ENCODE measurements at places on chromosomes 4 and X.

GRCh38 chr4:7660176-7661039 is 225.7 kb upstream of the PSAPL1 start:
- DNase-seq, result no peak

GRCh38 chrX:17464194-17464593 is 89.2 kb downstream of the NHS start:
- DNase-seq, result no peak

- no peak for DNase-seq
These were observed 5.3 kb downstream of the YIPF7 start for GRCh38 chr4:44646151-44646550.

GRCh38 chr4:185740471-185740873 is 71.5 kb downstream of the SORBS2 start:
- no peak for DNase-seq

- no peak for DNase-seq
These were observed 60.3 kb upstream of the DDX3X start for GRCh38 chrX:41273638-41274037.
